NCI-H774 (cell line): ENCODE measurements at places on chromosomes 16 and 17.

- no peak for DNase-seq
Observed at GRCh38 chr16:57994778-57995177, 5.7 kb downstream of the ZNF319 start.

DNA sequence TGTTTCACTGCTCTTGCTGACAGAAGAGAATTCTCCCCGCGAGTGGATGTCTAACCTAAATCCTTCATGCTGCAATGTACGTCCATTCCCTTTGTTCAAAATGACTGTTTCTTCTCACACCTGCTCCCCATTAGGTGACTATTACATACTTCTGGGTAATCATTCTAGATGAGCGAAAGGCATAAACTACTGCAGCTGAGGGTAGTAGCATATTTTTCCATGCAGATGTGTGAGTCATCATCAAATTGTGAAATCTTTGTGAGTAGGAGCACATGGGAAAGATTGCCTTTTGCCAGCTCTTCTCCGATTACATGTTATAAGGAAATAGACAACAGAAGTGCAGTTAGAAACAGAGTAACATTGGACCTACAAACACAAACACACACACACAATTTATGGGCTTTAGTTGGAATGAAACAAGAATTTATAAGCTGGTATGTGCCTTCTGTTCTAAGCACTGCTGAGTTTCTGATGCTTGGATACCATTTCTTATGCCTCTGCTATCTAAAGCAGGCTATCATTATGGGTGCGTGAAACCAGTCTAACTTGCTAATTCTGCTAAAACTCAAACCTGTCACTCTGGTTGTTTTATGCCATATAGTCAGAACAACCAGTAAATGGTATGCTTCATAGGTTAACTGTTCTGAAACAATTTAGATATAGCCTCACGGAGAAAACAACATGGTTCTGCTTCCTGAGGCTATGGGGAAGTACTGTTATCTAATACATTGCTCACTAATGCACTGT lies 346.9 kb upstream of the PSMD7 start:
- no peak for DNase-seq

- DNase-seq, result no peak
Observed at GRCh38 chr17:8144401-8145231, 7.6 kb downstream of the PER1 start.

DNA sequence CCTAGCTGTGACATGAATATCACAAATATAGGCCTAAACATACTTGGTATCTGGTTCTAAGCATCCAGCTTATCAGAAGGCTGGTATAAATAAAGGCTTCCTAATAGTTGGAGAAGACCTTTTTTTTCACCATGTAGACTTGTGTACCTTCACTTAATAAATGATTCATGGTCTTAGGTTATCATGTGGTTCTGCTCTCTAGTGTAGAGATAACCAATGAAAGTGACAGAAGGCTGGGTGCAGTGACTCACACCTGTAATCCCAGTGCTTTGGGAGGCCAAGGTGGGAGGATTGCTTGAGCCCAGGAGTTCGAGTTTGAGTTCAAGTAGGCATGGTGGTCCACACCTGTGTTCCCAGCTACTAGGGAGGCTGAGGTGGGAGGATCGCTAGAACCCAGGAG lies 3.1 kb downstream of the DDX19A start:
- DNase-seq, result no peak

DNA sequence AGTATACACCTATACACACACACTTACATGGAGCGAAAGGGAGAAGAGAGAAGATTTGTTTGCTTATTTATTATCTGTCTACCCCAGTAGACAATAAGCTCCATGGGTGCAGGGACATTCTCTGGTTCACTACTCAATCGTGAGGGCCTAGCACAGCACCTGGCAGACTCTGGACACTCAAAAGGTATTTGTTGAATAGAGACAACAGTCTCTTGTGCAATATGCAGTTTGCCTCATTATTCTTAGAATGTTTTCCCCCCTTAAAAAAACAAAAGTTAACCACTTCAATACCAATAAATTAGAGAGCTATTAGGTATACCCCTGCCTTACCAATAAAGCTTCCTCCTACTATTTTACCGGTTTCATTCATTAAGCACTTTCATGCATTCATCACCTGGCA lies 2.0 kb downstream of the AKAP10 start:
- DNase-seq, result no peak

- no peak for DNase-seq
Observed at GRCh38 chr17:12247761-12248160, 227.1 kb downstream of the MAP2K4 start.

GRCh38 chr16:12317856-12318537 lies 341.5 kb downstream of the SNX29 start:
- no peak for DNase-seq

DNA sequence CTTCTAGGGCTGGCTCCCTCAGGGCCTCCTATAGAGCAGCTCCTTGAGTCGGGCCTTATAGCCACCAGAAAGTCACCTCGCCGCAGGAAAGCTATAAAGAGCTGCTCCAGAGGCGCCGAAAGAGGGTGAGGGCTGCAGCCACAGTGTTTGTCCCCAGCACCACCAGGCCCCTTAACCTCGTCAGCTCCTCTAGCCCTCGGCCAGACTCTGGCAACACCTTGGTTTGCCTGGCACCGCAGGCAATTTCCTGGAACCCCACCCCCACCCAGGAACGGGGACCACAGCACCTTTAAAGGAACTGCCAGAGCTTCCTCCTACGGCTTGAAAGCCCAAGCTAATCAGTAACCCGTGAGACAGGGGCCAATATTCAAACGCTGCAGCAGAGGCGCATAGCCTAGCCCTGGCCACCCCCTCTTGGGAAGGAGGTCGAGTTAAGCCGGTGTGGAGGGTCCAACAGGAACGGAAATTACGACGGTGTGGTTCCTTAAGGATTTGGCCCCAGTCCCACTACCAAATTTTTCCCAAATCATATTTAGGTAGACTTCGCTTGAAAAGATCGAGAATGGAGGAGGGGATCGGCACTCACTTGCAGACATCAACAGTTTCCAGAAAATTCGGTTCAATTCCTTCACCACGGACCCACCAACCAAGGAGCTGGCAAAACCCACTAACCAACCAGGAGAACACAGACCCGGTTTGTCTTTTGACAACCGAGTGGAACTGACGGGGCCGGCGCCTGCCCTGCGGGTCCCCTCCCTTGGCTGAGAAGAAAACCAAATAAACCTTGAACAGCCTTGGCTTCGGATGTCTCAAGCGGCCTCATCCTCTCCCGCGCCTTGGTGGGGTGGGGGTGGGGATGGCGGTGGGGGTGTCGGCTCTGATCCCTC lies 3.0 kb downstream of the HOXB6 start:
- DNase-seq, result no peak

DNA sequence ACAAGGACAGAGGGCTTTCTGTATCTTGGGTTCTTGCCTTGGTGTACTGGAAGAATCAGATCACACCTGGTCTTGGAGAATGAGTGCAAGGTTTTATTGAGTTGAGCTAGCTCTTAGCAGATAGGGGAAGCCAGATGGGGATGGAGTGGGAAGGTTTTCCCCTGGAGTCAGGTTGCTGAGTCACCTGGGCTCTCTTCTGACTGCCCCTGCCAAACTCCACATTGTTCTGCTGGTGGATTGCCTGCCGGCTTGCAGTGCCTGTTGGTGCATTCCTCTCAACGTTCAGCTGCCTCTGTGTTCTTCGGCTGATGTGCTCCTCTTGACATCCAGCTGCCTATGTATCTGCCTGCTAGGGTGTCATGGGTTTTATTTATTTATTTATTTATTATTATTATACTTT lies 1431.1 kb downstream of the CDH8 start:
- no peak for DNase-seq

DNA sequence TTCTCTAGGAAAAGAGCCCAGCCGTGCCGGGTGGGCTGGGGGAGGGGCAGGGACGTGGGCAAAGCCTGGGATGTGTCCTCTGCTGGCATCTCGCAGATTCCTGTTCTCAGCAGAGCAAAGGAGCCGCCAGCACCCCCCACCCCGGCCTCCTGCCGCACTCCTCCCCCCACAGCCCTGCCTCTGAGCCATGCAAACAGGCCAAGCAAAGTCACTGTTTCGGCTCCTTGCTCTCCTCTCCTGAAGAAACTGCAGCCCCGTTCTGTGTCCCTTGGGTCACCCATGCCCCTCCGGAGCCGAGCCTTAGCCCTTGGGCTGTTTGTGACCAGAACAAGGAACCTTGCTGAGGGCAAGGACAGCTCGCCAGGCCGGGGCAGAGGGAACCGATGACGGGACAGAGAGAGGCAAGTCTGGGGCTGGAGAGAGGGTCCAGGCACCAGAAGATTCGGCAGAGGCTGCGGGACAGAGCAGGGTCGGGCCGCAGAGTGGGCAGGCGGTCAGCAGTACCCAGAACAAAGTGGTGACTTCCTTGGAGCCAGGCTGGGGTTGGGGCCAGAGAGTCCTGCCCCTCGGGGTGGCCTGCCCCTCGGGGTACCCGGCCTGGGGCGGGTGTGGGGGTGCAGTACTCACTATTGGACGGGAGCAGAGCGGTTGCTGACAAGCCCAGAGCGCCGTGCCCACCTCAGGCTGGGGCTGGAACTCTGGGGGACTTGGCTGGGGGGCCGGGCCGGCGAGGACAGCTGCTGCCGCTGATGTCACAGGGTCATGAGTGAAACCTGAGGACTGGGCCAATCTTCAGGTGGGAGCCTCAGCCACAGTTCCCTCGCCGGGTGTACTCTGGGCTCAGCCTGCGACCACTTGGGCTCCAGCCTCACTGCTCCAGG lies 9.2 kb upstream of the PRR29 start:
- DNase-seq, result no peak

DNA sequence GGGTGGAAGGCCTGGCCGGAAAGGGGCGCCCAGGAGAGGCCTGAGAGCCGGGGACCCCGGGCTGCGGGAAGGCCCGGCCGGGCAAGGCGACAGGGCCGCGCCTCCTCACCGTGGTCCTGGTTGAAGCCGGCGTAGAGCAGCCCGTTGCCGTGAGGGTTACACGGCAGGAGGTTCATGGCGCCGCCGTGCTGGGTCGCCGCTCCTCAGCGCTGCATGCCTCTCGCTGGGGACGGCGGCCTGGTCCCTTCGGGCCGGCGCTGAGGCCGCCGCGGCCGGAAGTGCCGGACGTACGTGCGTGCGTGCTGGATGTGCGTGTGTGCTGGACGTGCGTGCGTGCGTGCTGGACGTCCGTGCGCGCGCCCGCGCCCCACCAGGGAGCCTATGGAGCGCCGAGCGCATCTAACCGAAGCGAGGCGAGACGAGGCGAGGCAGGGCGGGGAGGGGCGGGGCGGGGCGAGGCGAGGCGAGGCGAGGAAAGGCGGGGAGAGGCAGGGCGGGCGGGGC lies at the start of gene WDR45B:
TSS of gene WDR45B (minus strand) at position 280 of the 504 bp plus-strand sequence. CDS start at position 176, 104 bp downstream.
- peak; percentile 99 for DNase-seq

- DNase-seq, result no peak
Observed at GRCh38 chr17:48711128-48711527, 11.2 kb downstream of the PRAC1 start.

DNA sequence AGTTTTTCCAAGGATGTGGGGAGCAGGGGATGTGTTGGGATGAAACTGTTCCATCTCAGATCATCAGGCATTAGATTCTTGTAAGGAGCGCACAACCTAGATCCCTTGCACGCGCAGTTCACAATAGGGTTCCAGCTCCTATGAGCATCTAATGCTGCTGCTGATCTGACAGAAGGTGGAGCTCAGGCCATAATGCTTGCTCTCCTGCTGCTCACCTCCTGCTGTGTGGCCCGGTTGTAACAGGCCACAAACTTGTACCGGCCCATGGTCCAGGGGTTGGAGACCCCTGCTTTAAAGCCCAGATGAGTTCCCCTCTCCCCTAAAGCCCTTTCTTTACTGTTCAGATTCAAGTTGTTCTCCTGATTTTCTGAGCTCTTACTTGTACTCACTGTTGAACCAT lies 44.8 kb downstream of the RNF135 start:
- DNase-seq, result no peak

GRCh38 chr17:11719856-11720255 lies 121.6 kb downstream of the DNAH9 start:
- no peak for DNase-seq

DNA sequence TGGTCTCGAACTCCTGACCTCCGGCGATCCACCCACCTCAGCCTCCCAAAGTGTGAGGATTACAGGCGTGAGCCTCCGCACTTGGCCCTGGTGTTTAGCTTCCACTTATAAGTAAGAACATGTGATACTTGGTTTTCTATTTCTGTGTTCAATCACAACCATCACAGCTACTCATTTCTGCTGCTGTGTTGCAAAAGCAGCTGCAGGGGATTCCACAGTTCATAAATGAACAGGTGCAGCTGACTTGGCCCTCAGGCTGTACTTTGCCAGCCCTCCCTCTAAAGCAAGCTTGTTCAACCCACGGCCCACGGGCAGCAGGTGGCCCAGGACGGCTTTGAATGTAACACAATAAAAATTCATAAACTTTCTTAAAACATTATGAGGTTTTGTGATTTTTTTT lies 79.2 kb downstream of the SLC39A11 start:
- DNase-seq, result peak; percentile 11

DNA sequence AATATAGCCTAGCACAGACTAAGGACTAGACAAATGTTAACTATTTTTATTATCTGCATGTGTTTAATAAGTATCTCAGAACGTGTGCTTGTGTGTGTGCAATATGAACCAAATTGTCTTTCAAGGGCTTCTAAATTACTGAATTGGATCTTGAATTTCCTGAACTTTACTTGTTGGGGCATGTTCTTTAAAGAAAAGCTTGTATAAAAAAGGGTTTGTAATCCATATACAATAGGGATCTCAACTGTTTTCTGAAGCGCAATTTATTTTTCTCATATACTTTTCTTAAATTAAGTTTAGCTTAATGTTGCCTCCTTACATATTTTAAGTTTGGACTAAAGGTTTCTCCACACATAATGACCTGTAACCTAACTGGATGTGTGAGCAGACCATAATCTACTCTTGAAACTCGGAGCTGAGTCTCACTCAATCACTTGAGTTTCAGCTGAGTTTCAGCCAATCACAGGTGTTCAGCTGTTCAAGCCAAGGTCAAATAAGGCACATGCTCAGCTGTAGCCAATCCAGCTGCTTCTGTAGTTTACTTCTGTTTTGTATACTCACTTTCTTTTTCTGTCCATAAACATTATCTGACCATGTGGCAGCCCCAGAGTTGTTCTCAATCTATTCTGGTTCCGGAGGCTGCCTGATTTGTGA lies 72.3 kb downstream of the CDK5R1 start:
- DNase-seq, result no peak

DNA sequence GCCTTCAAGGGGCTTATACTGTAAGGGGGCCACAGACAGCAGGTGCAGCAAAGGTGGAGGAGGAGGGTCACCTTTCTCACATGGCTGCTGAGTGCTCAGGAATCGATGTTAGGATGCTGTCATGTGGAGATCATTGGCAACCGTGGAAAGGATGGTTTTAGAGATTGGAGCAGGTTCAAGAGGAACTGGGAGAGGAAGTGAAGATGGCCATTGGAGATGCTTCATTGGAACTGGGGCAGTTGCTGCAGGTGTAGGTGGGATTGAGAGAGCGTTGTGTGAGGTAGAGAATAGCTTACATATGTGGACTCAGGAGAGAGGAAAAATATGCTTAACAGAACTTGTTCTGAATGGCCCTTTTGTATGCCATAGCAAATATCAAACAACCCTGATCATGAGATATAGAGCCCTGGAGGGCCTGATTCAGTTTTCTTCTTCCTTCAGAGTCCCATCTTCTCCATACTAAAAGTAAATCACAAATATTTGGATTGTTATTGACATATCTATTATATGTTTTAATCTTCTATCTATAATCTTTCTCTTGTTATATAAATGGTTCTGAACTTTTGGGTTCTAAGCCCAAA lies 40.8 kb downstream of the LDHD start:
- DNase-seq, result no peak

GRCh38 chr16:56862776-56863175 lies 2.2 kb upstream of the SLC12A3 start:
- no peak for DNase-seq
